ENCODE measurements at places on chromosomes 3 and 15.

- no peak for DNase-seq
Measured at GRCh38 chr3:119637679-119638477, 22.5 kb downstream of the POPDC2 start.

DNA sequence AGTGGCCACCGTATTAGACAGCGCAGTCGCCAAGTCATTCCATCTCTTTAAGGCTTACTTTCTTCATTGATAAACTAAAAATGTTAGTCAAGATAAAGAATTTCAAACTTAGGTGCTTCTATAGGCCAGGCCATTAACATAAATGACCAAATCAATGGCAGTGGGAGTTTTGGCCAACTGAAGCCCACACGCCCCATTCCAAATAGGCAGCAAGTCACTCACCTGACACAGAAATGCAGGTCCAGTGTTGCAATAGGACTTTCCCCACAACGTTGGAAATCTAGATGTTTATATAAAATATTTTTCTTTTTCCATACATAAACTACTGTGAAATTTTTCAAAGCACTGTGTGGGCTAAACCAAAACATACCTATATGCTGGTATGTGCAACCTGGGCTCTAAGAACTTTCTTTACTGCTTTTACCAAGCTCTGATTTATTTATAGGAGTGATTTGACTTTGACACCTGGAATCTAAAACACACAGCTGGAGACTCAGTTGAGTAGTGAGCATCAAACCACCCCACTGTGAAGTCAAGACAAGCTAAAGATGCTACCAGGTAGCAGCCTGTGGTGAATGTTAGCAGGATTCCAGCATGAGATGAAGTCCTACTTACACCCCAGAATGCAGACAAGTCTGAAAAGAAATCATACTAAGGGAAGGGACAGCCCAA lies 15.1 kb downstream of the GOLIM4 start:
- no peak for DNase-seq

DNA sequence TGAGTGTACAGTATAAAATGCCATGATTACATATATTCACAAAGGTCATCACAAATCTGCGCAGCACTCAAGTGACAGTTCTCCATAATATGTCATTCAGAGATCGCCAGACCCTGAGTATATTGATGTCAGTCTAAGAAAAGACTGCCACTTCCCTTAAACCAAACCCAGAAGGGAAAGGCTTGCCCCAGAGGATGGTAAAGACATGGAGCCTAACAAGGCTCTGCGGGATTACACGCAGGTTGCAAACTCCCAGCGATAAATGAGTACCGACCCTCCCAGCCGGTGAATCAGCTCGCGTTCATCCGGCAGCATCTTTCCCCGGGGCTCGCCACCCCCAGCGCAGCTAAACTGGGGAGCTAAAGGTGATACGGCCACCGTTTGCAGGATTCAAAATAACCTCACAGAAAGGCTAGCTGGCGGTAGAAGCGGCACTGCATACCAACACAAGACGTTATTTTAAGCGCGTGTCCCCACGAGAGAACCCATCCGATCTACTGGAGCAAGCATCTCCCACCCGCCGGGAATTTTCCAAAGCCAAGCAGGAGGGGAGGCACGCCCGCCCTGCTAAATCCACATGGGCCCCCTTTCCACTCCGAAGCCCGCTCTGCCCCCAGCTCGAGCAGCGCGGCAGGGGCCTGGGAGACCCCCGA lies 643 bp downstream of the MYO5A start:
- no peak for DNase-seq

- no peak for DNase-seq
Measured at GRCh38 chr15:62622775-62623174, 419.8 kb upstream of the TPM1 start.

GRCh38 chr3:31559872-31560534 lies 27.3 kb downstream of the STT3B start:
- no peak for DNase-seq

DNA sequence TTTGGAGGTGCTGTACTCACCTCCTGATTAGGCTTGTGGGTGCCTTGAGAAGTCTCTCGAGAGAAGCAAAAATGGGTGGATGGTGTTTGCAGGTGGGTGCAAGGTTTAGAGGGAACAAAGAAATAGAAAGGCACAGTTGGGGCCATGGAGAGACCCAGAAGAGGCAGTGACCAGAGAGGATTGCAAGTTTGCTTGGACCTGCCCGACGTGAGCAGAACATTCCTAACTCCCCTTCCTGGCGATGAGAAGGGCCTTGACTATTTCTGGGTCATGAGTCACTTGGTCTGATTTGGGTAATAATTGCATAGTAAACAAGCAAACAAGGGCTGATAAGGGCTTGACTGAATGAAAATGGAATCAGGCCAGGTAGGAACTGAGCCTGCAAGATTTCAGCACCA lies 7.0 kb upstream of the CTSH start:
- no peak for DNase-seq

GRCh38 chr3:195086341-195086740 lies 184.6 kb downstream of the XXYLT1 start:
- DNase-seq, result no peak

GRCh38 chr3:102148598-102149337 lies 286.0 kb upstream of the ZPLD1 start:
- DNase-seq, result no peak

DNA sequence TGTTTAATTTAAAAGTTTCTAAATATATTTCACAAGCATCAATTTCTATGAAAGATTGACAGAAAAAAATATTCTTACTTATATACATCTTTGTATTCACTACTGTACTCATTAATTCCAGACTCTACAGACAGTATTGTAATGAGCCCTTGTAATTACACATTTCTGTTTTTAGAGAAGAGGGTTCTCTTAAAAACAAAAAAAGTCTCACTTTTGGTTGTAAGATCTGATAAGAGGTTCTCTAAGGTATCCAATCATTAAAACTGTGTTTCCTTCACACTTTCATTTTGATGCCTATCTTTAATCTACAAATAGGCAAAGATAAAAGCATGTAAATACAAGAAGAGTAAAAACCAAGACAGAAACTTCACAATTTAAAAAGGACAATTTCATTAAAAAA lies 75.6 kb downstream of the FBXL22 start:
- DNase-seq, result no peak

GRCh38 chr15:66115568-66116206 lies 137.9 kb downstream of the MEGF11 start:
- no peak for DNase-seq

Measured in NCI-H510A (cell line).